GM13976 (cell line): ENCODE measurements at places on chromosomes 2 and 18.

- DNase-seq, result no peak
These were observed 50.5 kb downstream of the QPCT start for GRCh38 chr2:37394796-37395555.

- no peak for DNase-seq
These were observed 31.3 kb downstream of the MAL start for GRCh38 chr2:95056461-95057459.

DNA sequence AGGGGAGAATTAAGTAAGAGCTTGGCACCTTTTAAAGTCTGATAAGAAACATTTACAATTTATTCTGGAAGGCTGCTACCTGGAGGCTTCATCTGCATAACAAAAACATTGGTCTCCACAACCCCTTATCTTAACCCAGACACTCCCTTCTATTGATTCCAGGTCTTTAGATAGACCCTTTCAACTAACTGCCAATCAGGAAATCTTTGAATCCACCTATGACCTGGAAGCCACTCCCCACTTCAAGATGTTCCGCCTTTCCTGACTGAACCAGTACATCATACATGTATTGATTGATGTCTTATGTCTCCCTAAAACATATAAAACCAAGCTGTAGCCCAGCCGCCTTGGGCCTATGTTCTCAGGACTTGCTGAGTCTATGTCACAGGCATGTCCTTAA, 289.4 kb downstream of the AGPS start:
- no peak for DNase-seq

DNA sequence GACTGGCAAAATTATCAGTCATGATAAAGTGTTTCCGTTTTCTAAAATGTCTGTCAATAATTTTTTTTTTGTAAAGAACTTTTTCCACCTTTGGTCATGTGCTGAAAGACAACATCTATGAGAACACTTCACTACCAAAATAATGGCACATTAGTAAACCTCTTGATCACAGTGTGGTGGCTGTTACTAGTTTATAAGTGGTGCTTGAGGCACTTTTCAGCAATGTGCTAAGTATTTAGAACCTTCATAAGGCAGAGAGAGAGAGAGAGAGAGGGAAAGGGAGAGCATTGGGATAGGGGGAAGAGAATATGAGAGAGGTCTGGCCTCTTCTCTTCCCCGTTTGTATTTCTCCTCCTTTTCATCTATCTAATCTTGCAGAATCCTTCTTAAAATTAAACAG, 1.1 kb upstream of the NYAP2 start:
- no peak for DNase-seq

GRCh38 chr2:236592821-236593220, 23.2 kb downstream of the ACKR3 start:
- no peak for DNase-seq

GRCh38 chr2:200188876-200189275, 117.6 kb upstream of the SPATS2L start:
- DNase-seq, result no peak

DNA sequence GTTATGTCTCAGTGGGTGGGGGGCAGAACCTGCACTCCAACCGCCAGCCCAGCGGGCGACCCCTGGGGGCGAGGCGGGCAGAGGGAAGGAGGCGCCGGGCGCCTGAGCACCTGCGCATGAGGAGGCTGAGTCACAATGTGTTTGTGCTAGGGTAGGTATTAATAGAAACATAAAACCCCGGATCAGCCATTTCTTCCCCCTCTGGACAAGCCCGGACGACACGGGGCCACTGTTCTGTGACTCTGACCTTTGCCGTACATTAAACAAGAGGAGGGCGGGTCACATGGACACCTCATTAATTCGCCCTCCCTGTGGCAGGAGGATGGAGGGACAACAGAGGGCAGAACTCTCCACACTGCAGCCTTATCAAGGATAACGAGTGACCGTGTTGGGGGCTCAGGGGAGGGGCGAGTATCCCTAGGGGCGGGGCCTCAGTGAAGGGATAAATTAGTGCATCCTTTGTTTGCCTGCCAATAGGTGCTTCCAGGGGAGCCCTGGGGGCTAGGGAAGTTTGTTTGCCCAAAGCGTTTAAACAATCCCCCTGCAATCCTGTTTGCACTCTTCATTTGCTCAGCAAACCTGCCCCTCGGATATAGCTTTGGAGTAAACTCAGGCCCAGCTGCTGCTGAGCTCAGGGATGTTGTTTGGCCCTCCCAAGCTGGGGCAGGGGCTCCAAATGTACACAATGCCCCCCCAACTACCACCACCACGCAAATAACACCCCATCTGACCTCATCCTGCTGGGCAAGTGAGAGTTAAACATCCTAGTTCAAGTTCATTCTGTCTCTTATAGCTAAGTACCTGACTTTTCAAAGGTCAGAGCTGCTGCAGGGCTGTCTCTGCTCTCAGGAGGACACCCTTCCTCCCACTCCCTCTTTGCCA, 171.2 kb upstream of the GLI2 start:
- no peak for DNase-seq

DNA sequence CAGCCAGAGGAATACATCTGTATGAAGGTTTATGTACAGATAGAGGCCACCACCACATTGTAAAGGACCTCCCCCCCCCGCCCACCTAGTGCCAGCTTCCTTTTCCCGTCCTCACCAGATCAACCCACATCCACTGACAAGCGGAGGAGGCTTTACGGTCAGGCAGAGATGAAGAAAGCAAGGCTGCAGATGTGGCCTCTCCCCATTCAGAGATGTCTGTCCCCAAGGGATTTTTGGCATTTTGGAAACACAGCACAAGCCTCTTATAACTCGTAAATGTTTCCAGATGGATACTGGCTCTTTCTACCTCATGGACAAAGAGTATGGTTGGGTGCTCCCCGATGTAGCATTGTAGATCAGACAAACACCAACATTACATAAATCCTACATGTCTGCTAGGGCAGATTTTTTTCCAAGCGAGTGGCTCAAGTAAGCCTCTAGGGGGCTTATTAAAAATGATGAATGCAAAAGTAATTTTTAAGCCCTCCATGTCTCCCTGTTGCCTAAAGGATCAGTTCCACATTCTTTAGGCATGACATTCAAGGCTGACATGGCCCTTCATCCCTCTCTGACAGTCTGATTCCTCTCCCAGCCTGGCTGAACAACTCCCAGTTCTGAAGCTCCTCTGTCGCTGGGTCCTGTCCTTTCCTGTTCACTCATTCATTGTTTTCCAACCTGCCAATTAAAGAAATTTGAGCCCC, 11.7 kb downstream of the VIT start:
- no peak for DNase-seq

GRCh38 chr2:59575191-59575590, 978.3 kb downstream of the BCL11A start:
- no peak for DNase-seq

GRCh38 chr2:197284956-197285355, 25.6 kb downstream of the ANKRD44 start:
- no peak for DNase-seq

GRCh38 chr2:214277880-214278279, 133.0 kb upstream of the VWC2L start:
- no peak for DNase-seq

DNA sequence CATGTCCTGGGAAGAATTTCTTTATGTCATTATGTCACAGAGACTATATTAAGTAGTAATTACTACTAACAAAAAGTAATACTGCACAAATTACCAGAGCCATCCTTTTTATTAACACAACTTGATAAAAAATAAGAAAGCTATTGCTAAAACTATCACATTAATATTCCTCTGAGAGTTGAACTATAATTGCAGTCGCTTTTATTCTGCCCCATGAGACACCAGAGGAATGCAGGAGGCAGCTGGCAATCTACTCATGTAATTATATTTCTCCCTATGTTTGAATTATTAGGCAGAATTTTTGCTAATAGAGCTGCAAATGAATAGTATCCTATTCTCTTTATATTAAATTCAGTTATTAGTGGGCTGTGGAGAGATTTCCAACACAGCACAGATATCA, 220.7 kb downstream of the LRRTM4 start:
- DNase-seq, result no peak

DNA sequence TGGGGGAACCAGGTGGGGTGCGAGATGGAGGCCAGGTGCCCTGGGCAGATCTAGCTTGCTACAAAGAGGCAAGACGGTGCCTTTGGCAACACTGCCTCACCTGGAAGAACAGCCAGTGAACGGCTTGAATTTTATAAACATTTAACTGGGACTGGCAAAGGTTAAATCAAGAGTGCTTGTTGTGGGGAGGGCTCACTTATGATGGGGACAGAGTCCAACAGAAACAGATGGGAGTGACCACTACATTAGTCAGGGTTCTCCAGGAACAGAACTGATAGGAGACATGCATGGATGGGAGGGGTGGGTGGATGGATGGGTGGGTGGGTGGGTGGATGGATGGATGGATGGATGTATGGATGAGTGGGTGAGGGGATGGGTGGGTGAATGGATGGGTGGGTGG, 19.2 kb downstream of the ODC1 start:
- DNase-seq, result no peak

GRCh38 chr2:164831887-164832286, 9.7 kb downstream of the COBLL1 start:
- no peak for DNase-seq

DNA sequence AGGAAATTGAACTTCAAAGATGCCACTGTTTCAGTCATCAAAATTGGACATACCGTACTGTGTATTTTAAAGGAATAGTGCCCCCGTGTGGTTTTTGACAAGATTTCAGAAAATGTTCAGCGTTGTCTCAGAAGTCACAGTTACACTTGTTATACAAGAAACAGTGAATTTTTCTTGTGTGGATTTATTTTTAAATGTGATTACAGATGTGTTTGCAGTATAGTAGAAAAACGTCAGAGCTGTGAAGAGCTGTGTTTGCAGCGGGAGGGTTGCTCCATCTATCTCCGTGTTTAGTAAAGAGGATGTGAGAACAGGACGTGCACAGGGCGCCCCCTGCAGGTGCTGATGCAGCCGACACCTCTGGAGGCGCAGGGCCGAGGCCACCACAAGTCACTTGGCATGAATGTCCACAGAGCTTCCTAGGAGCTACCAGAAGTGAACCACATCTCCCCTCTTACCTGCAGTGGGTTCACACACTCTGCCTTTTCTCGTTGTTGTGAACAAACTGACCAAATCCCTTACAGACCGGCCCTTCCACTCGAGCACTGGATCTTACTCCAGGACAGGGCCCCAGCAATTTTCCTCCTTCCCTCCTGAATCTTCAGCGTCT, 73.1 kb downstream of the CACNB4 start:
- peak; percentile 68 for DNase-seq

GRCh38 chr2:172409042-172409441, 18.3 kb upstream of the ITGA6 start:
- DNase-seq, result no peak

- DNase-seq, result no peak
These were observed 54.6 kb upstream of the MAP4K3 start for GRCh38 chr2:39491653-39492052.

GRCh38 chr2:173898996-173899395, 66.2 kb downstream of the SP3 start:
- DNase-seq, result no peak

- DNase-seq, result no peak
These were observed 58.5 kb upstream of the TWIST2 start for GRCh38 chr2:238789317-238789806.

GRCh38 chr2:152222975-152223637, 47.5 kb upstream of the STAM2 start:
- no peak for DNase-seq

DNA sequence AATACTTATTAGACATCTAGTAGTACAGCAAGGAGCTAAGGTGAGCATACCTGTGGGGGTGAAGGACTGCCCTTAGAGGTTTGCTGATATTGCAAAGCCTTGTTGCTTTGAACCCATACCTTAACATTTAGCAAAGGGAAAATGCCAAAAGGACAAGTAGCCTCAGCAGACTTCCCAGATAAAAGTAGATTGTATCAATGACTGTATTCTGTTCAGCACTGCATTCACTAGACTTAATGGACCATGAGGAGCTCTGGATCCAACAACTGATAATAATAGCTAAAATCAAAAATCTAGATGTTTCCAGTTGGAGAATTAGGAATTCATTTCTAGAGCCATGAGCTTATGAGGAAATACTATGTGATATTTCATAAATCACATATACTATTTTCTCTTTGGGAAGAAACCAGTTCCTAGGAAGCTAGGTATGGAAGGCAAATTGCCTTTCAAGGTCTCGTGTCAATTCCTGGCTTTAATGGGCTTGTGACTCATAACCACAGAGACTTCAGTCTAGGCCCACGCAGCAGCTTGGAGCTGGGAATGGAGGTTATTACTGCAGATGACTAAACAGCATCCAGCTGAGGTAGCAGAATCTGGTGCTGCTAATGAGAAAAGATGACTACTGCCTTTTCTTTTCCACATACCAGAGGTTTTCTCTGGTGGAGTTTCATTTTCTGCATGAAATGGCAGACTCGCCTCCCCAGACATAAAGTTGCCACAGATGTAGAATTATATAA, 191.2 kb upstream of the NABP1 start:
- no peak for DNase-seq

DNA sequence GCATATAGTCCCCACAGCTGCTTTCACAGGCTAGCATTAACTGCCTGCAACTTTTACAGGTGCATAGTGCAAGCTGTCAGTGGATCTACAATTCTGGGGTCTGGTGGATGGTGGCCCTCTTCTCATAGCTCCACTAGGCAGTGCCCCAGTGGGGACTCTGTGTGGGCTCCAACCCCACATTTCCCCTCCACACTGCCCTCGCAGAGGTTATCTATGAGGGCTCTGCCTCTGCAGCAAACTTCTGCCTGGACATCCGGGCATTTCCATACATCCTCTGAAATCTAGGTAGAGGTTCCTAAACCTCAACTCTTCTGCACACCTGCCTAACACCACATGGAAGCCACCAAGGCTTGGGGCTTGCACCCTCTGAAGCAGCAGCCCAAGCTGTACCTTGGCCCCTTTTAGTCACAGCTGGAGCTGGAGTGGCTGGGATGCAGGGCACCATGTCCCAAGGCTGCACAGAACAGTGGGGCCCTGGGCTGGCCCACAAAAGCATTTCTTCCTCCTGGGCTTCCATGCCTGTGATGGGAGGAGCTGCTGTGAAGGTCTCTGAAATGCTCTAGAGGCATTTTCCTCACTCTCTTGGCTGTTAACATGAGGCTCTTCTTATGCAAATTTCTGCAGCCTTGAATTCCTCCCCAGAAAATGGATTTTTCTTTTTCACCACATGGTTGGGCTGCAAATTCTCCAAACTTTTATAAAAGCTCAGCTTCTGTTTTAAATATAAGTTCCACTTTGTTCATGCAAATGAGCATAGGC, 59.3 kb downstream of the KDM3A start:
- no peak for DNase-seq

GRCh38 chr2:48048476-48049171, 142.3 kb upstream of the FBXO11 start:
- no peak for DNase-seq
